ENCODE measurements at places on chromosomes 3 and 15.

- no peak for DNase-seq
Observed at GRCh38 chr3:108380128-108380795, 83.9 kb downstream of the HHLA2 start.

DNA sequence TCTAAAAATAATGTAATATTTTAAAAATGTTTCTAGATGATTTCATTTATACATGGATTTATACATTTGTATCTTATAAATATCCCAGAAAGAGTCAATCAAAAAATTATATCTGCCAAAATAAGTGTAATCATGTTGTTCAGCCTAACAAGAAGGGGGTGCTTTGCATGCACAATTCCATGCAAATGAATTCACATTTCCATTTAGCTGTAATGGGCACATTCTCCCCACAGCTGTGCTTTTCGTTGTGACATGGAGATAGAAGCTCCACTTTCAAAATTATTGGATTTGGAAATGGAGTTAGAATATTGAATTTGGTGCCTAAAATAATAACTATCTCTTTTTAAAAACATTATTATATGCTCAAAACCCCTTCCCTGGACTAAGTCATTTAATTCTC, 270.6 kb downstream of the PTPRG start:
- DNase-seq: no peak

GRCh38 chr3:134232151-134232550, 18.5 kb downstream of the RYK start:
- DNase-seq: no peak

DNA sequence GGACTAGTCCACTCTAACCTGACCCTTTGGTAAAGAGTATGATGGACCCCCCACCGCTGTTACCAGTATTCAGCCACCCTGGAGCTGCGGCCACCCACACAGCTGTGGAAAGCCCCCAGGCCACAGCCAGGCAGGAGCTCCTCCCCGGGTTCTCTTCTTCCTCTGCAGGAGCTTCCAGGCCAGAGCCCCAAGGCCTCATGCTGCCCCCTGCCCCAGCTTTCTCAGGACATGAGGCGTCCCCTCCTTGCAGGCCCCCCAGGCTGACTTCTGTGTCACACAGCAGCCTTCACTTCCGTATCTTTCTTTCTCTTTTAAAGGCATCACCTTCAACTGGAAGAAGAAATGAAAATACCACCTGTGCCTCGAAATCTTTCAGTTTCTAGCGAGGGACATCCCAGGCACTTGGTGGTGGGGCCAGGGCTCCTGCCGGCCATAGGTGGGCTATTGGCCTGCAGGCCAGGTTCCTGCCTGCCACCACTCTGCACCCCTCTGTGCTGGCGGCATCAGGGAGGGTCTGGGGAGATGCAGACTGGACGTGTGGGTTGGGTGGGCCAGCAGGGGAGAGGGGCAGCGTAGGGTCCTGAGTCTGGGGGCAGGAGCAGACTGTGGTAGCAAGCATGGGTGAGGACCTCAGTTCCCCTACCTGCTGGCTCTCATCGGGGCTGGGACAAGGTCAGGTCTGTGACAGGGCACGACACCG, 19.9 kb downstream of the KLF13 start:
- DNase-seq: no peak

Measured in NCI-H2171 (cell line).